Osteoblast (primary cell): ENCODE measurements at places on chromosomes 11 and 22. TPM values are rescaled to one million over a fixed set of nuclear protein-coding genes. Genes with fewer than 3 reads are reported as not detected.

DNA sequence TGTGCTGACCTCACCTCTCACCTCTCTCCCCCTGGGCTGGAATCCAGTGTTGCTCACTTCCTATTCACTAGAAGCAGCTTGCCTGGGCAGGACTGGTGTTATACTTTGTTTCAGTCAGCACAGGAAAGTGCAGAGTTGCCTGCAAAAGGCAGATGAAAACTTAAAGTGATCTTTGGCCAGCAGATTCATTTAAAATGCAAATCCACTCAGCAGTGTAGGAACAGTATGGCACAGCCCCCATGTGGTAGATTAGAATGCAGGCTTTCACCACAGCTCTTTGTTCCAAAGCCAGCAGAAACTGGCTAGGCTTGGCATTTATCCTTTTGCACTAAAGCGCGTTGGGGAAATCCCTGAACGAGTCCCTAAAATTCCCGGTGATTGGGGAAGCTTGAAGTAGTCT lies 301.2 kb downstream of the OR4C45 start:
- H3K4me1 ChIP-seq = no peaks in the 10 kb centered on the region
- no peaks in the 10 kb centered on the region for H3K36me3 ChIP-seq
- H3K4me3 ChIP-seq = no peak overlapping the region
- H3K27me3 ChIP-seq = no peaks in the 10 kb centered on the region

DNA sequence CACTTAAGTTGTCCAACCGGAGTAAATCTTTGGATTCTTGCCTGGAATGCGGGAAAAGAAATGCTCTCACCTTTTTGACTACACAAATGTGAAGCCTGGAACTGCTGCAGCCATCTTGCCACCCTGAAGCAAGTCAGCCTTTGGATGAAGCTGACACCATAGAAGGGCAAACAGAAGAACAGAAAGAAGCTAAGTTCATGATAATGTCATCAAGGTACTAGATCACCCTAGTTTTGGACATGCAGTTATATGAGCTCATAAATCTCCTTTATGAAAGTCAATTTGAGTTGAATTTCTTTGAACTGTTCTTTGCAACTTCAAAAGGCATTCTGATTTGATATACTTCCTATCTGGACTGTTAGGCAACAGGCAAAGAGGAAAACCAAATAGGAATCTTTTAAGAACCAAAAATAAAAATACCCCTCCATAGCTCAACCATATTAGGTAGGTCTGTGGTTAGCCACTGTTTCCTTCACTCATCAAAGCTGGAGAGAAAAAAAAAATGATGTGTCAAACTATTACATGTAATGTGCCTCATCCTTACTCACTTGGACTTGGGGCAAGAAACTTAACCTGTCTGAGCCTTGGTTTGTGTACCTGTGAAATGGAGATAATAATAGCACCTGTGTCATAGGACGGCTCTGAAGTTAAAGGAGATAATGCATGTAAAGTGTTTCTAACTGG lies 91.9 kb downstream of the WT1 start:
- peaks cover 8% of the 10 kb centered on the region for H3K27me3 ChIP-seq
- no peaks in the 10 kb centered on the region for H3K4me1 ChIP-seq
- H3K4me3 ChIP-seq = no peak overlapping the region
- no peaks in the 10 kb centered on the region for H3K36me3 ChIP-seq

GRCh38 chr22:31106731-31107177 lies 614 bp downstream of the SELENOM start:
- H3K27me3 ChIP-seq = no peaks in the 10 kb centered on the region
- H3K27ac ChIP-seq = peak overlapping the region; percentile 97
- DNase-seq = peak; percentile 83
- H3K4me3 ChIP-seq = peak overlapping the region; percentile 93
- H3K36me3 ChIP-seq = peaks cover 34% of the 10 kb centered on the region
- H3K4me1 ChIP-seq = peaks cover 37% of the 10 kb centered on the region

DNA sequence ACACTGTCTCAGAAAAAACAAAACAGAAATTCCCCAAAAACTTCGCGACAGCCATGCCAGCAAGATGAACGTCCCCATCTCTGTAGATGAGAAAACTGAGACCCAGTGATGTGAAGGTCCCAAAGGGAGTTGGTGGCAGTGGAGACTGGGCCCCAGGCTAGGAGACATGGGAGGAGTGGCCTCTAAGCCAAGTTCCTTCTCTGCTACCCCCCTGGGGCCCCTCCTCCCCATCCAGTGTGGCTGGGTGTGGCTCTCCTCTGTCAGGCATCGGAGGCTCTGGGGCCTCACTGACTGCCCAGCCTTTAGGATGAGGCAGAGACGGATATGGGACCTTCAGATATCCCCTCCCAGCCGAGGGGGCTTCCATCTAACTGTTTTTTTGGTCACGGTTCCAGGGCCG lies 9.8 kb downstream of the RELT start:
- H3K27me3 ChIP-seq = no peaks in the 10 kb centered on the region
- H3K4me3 ChIP-seq = no peak overlapping the region
- H3K36me3 ChIP-seq = no peaks in the 10 kb centered on the region
- H3K27ac ChIP-seq = no peak overlapping the region

- H3K36me3 ChIP-seq = no peaks in the 10 kb centered on the region
- no peak overlapping the region for H3K4me3 ChIP-seq
- no peak overlapping the region for H3K27ac ChIP-seq
- H3K4me1 ChIP-seq = no peaks in the 10 kb centered on the region
Observed at GRCh38 chr22:37128555-37129281, 19.2 kb upstream of the TMPRSS6 start.

- H3K27me3 ChIP-seq = no peaks in the 10 kb centered on the region
- DNase-seq = no peak
- no peak overlapping the region for H3K4me3 ChIP-seq
- H3K27ac ChIP-seq = no peak overlapping the region
- no peaks in the 10 kb centered on the region for H3K4me1 ChIP-seq
Observed at GRCh38 chr22:48866906-48867681, 960.6 kb downstream of the BRD1 start.

- no peaks in the 10 kb centered on the region for H3K36me3 ChIP-seq
- H3K27me3 ChIP-seq = peaks cover 10% of the 10 kb centered on the region
- H3K4me1 ChIP-seq = no peaks in the 10 kb centered on the region
- H3K27ac ChIP-seq = no peak overlapping the region
Observed at GRCh38 chr11:123410218-123410549, 19.9 kb upstream of the GRAMD1B start.

- H3K36me3 ChIP-seq = no peaks in the 10 kb centered on the region
- DNase-seq = peak; percentile 86
- peak overlapping the region; percentile 76 for H3K4me3 ChIP-seq
- H3K27ac ChIP-seq = no peak overlapping the region
Observed at GRCh38 chr11:85809863-85810262, 1.1 kb downstream of the SYTL2 start.

GRCh38 chr22:48618326-48618725 lies 1209.3 kb downstream of the BRD1 start:
- H3K4me3 ChIP-seq = no peak overlapping the region
- H3K27me3 ChIP-seq = no peaks in the 10 kb centered on the region
- H3K36me3 ChIP-seq = no peaks in the 10 kb centered on the region
- H3K27ac ChIP-seq = no peak overlapping the region

DNA sequence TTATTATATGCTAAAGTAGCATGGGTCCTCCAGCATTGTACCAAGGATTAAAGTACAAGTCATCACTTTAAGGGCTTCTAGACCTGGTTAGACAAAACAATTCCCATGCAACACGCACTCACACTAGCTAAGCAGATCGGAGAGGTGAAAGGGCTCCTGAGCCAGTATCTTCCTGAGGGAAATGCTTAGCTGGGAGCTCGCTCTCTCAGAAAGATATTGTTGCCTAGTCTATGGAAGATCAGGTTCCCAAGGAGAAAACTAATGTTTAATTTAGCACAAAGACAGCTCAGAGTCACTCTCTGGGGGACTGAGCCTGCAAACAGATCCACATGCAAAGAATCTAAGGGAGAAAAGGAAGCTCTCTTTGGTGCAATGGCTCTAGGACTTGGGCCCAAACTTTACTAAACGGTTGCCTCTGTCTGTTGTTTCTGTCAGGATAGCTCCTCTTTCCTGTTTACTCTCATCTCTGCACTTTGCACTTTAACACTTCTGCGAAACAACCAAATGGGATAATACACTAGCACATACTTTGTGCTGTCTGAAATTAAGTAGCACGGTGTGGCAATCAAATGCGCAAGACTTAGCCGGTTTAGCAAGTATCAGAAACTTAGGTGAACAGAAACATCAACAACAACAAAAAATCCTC lies 10.7 kb downstream of the MAML2 start:
- peaks cover 58% of the 10 kb centered on the region for H3K4me1 ChIP-seq
- H3K36me3 ChIP-seq = peaks cover 8% of the 10 kb centered on the region
- peak; percentile 60 for DNase-seq
- H3K27me3 ChIP-seq = no peaks in the 10 kb centered on the region
- H3K4me3 ChIP-seq = no peak overlapping the region

GRCh38 chr11:15580056-15580774 lies 465.5 kb downstream of the INSC start:
- no peaks in the 10 kb centered on the region for H3K36me3 ChIP-seq
- no peak overlapping the region for H3K27ac ChIP-seq
- no peak overlapping the region for H3K4me3 ChIP-seq
- H3K4me1 ChIP-seq = no peaks in the 10 kb centered on the region
- DNase-seq = no peak
- no peaks in the 10 kb centered on the region for H3K27me3 ChIP-seq

GRCh38 chr22:19478901-19479354 lies at the start of gene UFD1:
Gene UFD1 (minus strand): TSS chr22:19479193. CDS start chr22:19479085, 108 bp downstream.
- DNase-seq = peak; percentile 96
- H3K27me3 ChIP-seq = no peaks in the 10 kb centered on the region
- peak within 1 kb of the TSS; percentile 88 for H3K4me3 ChIP-seq
- peaks cover 22% of the 10 kb centered on the region for H3K4me1 ChIP-seq
- H3K27ac ChIP-seq = peak within 1 kb of the TSS; percentile 100

DNA sequence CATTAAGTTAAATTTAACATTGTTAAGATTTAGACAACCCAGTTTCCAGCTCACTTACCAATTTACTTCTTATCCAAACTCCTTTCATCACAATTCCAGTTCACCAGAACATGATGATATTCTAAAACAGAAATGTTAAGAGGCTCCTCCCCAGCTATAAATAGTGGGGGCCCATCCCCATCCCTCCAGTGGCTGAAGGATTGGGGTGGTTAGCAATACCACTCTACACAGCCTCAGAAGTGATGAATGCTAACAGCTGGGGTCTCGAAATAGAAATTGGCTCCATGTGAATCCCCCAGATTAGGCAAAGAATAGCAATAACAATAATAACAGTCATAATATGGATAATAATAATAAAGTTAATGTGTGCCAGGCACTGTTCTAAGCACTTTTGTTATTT lies 97.9 kb upstream of the NCAM1 start:
- H3K36me3 ChIP-seq = no peaks in the 10 kb centered on the region
- H3K4me1 ChIP-seq = no peaks in the 10 kb centered on the region
- no peak overlapping the region for H3K4me3 ChIP-seq
- H3K27ac ChIP-seq = no peak overlapping the region
- DNase-seq = no peak
- no peaks in the 10 kb centered on the region for H3K27me3 ChIP-seq

DNA sequence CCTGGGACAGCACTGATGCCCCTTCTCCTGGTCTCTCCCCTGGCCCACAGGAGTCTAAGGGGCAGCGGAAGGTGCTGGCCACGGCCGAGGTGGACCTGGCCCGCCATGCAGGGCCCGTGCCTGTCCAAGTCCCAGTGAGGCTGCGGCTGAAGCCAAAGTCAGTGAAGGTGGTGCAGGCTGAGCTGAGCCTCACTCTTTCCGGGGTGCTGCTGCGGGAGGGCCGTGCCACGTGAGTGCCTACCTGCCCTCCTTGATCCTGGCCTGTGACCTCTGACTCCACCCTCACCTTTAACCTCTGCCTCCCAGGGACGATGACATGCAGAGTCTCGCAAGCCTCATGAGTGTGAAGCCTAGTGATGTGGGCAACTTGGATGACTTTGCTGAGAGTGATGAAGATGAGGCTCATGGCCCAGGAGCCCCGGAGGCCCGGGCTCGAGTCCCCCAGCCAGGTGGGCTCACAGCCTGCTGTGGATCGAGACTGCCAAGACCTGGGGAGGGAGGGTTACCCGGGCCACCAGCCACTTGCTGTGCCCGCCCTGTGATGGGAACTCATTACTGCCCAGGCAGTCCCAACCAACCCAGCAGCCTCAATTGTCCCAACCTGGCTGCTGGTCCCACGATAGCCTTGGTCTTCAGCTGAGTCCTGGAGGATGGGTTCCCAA lies 4.3 kb downstream of the EHBP1L1 start:
- H3K4me3 ChIP-seq = no peak overlapping the region
- no peaks in the 10 kb centered on the region for H3K27me3 ChIP-seq
- no peak overlapping the region for H3K27ac ChIP-seq
- H3K4me1 ChIP-seq = peaks cover 25% of the 10 kb centered on the region
- H3K36me3 ChIP-seq = peaks cover 33% of the 10 kb centered on the region
- peak; percentile 89 for DNase-seq

GRCh38 chr11:132257871-132258270 lies 887.5 kb downstream of the NTM start:
- H3K27me3 ChIP-seq = no peaks in the 10 kb centered on the region
- H3K36me3 ChIP-seq = no peaks in the 10 kb centered on the region
- no peak overlapping the region for H3K4me3 ChIP-seq
- DNase-seq = no peak
- peaks cover 4% of the 10 kb centered on the region for H3K4me1 ChIP-seq

GRCh38 chr11:19735909-19736498 lies 23.4 kb downstream of the NAV2 start:
- peaks cover 12% of the 10 kb centered on the region for H3K4me1 ChIP-seq
- no peak for DNase-seq
- H3K27me3 ChIP-seq = no peaks in the 10 kb centered on the region
- peak overlapping the region; percentile 5 for H3K27ac ChIP-seq

DNA sequence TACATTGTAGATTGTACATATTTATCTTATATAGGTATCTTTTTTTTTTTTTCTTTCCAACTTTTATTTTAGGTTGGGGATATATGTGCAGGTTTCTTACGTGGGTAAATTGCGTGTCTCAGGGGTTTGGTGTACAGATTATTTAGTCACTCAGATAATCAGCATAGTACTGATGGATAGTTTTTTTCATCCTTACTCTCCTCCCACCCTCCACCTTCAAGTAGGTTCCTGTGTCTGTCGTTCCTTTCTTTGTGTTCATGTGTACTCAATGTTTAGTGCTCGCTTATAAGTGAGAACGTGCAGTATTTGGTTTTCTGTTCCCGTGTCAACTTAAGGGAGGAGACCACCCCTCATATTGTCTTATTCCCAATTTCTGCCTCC lies 9.6 kb downstream of the C11orf96 start:
- H3K27ac ChIP-seq = no peak overlapping the region
- H3K36me3 ChIP-seq = no peaks in the 10 kb centered on the region
- H3K27me3 ChIP-seq = peaks cover 10% of the 10 kb centered on the region
- no peak for DNase-seq
- no peak overlapping the region for H3K4me3 ChIP-seq

The CTSD gene
- total RNA-seq = 491 and 519 TPM in 2 replicates

The CYP2D6 gene
- total RNA-seq = 0.29 and 0.36 TPM in 2 replicates

The LARGE2 gene
- not detected in 2 replicates for total RNA-seq

The SHISAL1 gene
- total RNA-seq = 52.5 and 57.2 TPM in 2 replicates

The MMP13 gene
- 1.8 and 2.5 TPM in 2 replicates for total RNA-seq

The KCNQ1OT1 gene
- total RNA-seq = 5.1 and 6.2 TPM in 2 replicates

The TSSK2 gene
- total RNA-seq = not detected in 2 replicates

The ZPR1 gene
- total RNA-seq = 27.1 and 36.2 TPM in 2 replicates

The MUC5AC gene
- total RNA-seq = not detected in 2 replicates
